ENCODE measurements at places on chromosomes 5 and 9.

DNA sequence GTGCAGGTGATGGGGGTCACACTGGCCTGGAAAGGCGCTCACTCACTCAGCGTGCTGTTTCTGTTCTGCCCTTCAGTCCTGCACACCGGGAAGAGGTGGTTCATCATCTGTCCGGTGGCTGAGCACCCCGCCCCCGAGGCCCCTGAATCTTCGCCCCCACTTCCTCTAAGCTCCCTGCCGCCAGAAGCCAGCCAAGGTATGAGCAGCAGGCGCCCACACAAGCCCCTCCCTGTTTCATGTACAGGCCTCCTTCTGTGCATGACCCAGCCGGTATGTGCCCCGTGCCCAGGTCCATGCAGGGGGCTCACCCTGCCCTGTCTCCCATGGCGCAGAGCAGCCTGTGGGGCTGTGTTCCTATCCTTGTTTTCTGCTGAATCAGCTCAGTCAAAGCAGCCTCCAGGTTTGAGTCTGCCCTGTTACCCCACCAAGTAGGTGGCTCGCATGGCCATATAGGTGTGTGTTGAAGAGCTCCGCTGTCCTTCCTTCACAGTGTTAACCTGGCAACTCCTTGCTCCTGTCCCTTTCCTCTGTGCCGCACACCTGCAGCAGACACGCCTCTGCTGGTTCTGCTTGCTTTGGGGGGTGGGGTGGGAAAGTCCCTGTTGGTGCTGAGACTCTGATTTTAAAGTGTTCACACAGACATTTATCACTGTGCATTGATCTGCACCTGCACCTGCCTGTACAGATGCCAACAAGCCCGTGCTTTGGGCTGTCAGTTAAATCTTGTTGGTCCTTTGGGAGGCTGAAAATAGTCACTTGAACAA is 84.8 kb downstream of the WNK2 start:
- H3K36me3 ChIP-seq: no peaks in the 10 kb centered on the region
- no peak overlapping the region for H3K4me3 ChIP-seq
- H3K27me3 ChIP-seq: peaks cover 9% of the 10 kb centered on the region
- DNase-seq: no peak
- no peak overlapping the region for H3K27ac ChIP-seq

- DNase-seq: no peak
- no peak overlapping the region for H3K27ac ChIP-seq
- peaks cover 10% of the 10 kb centered on the region for H3K4me1 ChIP-seq
- H3K36me3 ChIP-seq: no peaks in the 10 kb centered on the region
- no peak overlapping the region for H3K4me3 ChIP-seq
Observed at GRCh38 chr5:140038373-140038957, 4.6 kb downstream of the NRG2 start.

DNA sequence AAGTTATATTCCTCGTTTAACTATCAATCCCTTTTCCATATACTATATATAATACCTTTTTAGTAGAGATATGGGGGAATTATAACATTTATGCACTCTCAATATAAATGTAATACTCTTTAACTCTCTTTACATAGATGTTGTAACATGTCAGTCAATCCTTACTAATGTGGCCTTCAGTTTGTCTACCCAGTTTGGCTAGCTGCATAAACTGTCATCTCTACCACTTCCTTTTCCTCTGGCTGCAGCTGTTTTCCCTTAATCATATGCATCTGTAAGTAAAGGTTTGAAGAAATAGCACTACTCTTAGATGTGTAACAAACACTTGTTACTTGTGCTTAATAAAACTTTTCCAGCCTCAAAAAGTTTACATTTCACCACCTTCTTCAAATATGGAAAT is 13.4 kb downstream of the ABHD17B start:
- peaks cover 83% of the 10 kb centered on the region for H3K4me1 ChIP-seq
- H3K36me3 ChIP-seq: peaks cover 40% of the 10 kb centered on the region
- no peaks in the 10 kb centered on the region for H3K27me3 ChIP-seq
- peak; percentile 61 for DNase-seq
- H3K4me3 ChIP-seq: peak overlapping the region; percentile 61
- H3K27ac ChIP-seq: peak overlapping the region; percentile 86

DNA sequence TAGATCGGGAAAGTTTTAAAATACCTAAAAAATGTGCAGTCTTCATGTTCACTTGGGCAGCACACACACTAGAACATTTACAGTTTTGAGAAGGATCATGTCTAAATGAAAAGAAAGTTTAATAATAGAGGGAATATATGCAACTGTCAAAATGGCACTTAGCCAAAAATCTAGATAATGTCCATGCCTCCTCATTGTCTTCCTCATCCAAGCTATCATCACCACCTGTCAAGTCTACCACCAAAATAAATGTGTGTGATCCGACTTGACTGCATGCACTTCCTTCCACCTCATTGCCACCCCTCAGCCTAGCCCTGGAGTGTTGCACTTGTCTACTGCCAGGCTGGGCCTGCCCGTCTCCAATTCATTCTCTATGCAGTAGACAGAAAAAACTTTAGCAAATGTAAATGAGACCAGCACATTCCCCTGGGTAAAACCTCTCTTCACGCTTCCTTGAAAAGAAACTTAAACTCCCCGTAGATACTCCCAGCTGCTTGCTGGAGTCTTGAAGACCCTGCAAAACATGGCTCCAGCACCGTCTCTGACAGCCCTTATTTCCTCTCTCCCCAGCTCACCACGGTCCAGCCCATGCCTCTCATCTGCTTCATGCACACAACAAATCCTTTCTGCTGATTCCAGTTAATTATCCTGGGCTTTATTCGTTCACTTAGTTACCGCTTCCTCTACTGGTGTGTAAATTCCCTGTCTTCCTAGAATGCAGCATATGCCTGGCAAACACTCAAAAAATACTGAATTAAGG is 66.9 kb downstream of the FANCC start:
- no peak overlapping the region for H3K27ac ChIP-seq
- no peak overlapping the region for H3K4me3 ChIP-seq
- DNase-seq: no peak
- peaks cover 15% of the 10 kb centered on the region for H3K36me3 ChIP-seq
- no peaks in the 10 kb centered on the region for H3K4me1 ChIP-seq
- H3K27me3 ChIP-seq: no peaks in the 10 kb centered on the region

DNA sequence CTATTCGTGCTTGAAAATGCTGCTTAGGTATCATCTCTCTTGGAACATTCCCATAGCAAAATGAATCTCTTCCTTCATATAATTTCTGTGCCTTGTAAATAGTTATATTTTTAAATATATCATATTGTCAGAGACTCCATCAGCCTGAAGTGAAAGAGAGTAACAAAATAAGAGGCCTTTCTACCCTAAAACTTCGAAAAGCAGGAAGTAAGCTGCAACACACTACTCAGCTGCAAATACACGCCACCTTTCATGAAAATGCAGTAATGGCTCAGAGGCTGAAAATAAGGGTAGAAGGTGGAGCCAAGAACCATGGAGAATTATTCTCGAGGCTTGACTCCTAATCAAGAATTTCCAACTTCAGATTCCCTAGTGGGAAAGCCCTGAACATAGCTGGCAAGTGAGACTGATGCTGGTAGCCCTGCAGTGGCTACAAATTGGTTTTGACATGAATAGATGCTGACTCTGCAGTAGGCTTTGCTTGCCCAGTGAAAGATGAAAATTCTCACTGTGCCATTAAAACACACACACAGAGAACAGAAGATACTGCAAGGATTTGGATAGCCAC is 30.2 kb upstream of the PTGER4 start:
- no peak overlapping the region for H3K4me3 ChIP-seq
- peak overlapping the region; percentile 74 for H3K27ac ChIP-seq
- H3K27me3 ChIP-seq: no peaks in the 10 kb centered on the region
- H3K4me1 ChIP-seq: peaks cover 62% of the 10 kb centered on the region
- H3K36me3 ChIP-seq: peaks cover 41% of the 10 kb centered on the region

- no peak overlapping the region for H3K4me3 ChIP-seq
- H3K4me1 ChIP-seq: no peaks in the 10 kb centered on the region
- no peak for DNase-seq
- no peaks in the 10 kb centered on the region for H3K36me3 ChIP-seq
- no peak overlapping the region for H3K27ac ChIP-seq
Observed at GRCh38 chr5:34789021-34789531, 49.9 kb upstream of the TTC23L start.

DNA sequence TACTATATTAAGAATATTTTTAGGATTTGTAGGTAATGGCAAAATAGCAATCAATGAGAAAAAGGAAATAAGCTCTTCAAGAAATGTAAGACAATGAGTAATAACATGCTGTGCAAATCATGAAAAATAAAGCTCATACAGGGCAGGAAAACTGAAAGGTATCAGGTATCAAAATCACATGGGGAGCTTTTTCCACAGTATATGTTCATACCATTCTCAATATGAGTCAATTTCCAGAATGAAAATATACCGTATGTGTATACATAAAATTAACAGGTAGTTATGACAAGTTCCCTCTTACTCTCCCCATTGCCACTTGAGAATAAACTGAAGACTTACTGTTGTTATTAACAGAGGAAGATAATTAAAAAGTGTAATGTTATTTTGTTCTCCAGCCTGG is 35.9 kb downstream of the EFCAB9 start:
- H3K27ac ChIP-seq: no peak overlapping the region
- peaks cover 48% of the 10 kb centered on the region for H3K36me3 ChIP-seq
- no peaks in the 10 kb centered on the region for H3K27me3 ChIP-seq

- H3K27ac ChIP-seq: no peak overlapping the region
- no peaks in the 10 kb centered on the region for H3K36me3 ChIP-seq
- no peak overlapping the region for H3K4me3 ChIP-seq
- H3K4me1 ChIP-seq: peaks cover 14% of the 10 kb centered on the region
Observed at GRCh38 chr9:114419796-114420195, 32.0 kb upstream of the AKNA start.

- H3K4me3 ChIP-seq: no peak overlapping the region
- no peak overlapping the region for H3K27ac ChIP-seq
- H3K4me1 ChIP-seq: no peaks in the 10 kb centered on the region
- peaks cover 7% of the 10 kb centered on the region for H3K27me3 ChIP-seq
- H3K36me3 ChIP-seq: no peaks in the 10 kb centered on the region
- no peak for DNase-seq
Observed at GRCh38 chr5:148932355-148932935, 106.0 kb downstream of the ADRB2 start.

GRCh38 chr5:29662876-29663275 is 1530.6 kb upstream of the CDH6 start:
- H3K4me3 ChIP-seq: no peak overlapping the region
- H3K27me3 ChIP-seq: no peaks in the 10 kb centered on the region
- no peak for DNase-seq
- H3K36me3 ChIP-seq: no peaks in the 10 kb centered on the region

GRCh38 chr9:98455256-98456155 is 200.1 kb upstream of the TBC1D2 start:
- no peak overlapping the region for H3K4me3 ChIP-seq
- DNase-seq: no peak
- H3K4me1 ChIP-seq: no peaks in the 10 kb centered on the region
- no peaks in the 10 kb centered on the region for H3K36me3 ChIP-seq

- no peak for DNase-seq
- H3K36me3 ChIP-seq: peaks cover 45% of the 10 kb centered on the region
- no peaks in the 10 kb centered on the region for H3K27me3 ChIP-seq
- peaks cover 80% of the 10 kb centered on the region for H3K4me1 ChIP-seq
- H3K4me3 ChIP-seq: no peak overlapping the region
Observed at GRCh38 chr5:56845277-56845676, 29.9 kb downstream of the MAP3K1 start.

DNA sequence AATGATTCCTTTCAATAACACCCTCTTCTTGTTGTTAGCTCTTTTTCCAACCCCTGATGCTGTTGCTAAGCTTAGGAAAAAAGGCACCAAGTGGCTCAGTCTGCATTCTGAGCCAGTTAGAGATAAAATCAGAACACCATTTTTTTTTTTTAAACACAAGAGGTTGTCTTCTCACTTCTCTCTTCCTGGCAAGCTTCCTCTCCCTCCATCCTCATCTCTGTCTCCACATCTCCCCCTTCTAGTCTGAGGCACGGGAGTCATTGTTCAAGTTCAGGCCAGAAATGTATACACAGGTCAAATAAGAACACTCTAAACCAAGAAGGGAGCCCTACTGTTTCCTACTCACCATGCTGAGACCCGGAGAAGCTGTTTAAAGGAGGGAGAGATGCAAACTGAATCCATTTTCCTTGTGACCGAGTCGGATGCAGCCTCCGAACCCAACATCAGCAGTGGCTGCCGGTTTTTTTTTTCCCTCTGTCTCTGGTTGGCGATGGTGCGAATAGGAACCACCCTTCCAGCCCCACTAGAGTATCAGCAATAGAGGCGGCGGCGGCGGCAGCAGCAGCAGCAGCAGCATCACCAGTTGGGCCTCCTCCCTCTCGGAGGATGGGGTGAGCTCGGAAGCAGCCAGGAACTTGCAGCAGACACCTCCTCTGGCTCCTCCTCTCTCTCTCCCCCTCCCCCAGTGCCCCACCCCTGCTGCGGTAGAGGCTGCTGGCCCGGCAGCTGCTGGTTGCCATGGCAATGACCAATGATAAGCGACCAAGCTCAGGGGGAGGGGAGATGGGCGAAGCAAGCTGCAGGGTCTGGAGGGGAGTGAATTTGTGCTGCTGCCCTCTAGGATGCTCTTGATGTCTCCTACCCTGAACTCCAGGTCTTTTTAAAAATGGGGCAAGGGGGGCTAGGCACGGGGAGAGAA is at the start of gene JAKMIP2:
TSS of gene JAKMIP2 (minus strand) at position 619 of the 919 bp plus-strand sequence. CDS start 110,922 bp downstream, outside the sequence.
- peak; percentile 93 for DNase-seq
- no peaks in the 10 kb centered on the region for H3K36me3 ChIP-seq
- peak within 1 kb of the TSS; percentile 93 for H3K4me3 ChIP-seq
- peak within 1 kb of the TSS; percentile 98 for H3K27ac ChIP-seq

- H3K4me1 ChIP-seq: peaks cover 17% of the 10 kb centered on the region
- no peaks in the 10 kb centered on the region for H3K27me3 ChIP-seq
- no peak for DNase-seq
- H3K36me3 ChIP-seq: peaks cover 10% of the 10 kb centered on the region
Observed at GRCh38 chr5:81530919-81531318, 137.0 kb upstream of the ACOT12 start.

GRCh38 chr5:31605920-31606319 is 33.0 kb upstream of the PDZD2 start:
- H3K4me3 ChIP-seq: no peak overlapping the region
- H3K27ac ChIP-seq: no peak overlapping the region
- H3K36me3 ChIP-seq: no peaks in the 10 kb centered on the region
- no peak for DNase-seq
- H3K27me3 ChIP-seq: peaks cover 3% of the 10 kb centered on the region
- H3K4me1 ChIP-seq: no peaks in the 10 kb centered on the region

- no peak for DNase-seq
- no peak overlapping the region for H3K27ac ChIP-seq
- H3K4me3 ChIP-seq: no peak overlapping the region
- no peaks in the 10 kb centered on the region for H3K4me1 ChIP-seq
Observed at GRCh38 chr9:2936221-2936620, 92.3 kb upstream of the PUM3 start.

Measured in activated CD4-positive, alpha-beta T cell treated with anti-CD3 and anti-CD28 coated beads, Interleukin-2, amount 10 ng/mL, durations not matched to agents 7 days and 5 days (primary cell).